ENCODE measurements at places on chromosomes 5 and 9.

GRCh38 chr5:1974081-1974480 lies 91.4 kb upstream of the IRX4 start:
- H3K4me3 ChIP-seq = no peak overlapping the region
- no peak overlapping the region for H3K27ac ChIP-seq
- no peak for DNase-seq
- no peaks in the 10 kb centered on the region for H3K27me3 ChIP-seq
- no peaks in the 10 kb centered on the region for H3K36me3 ChIP-seq

DNA sequence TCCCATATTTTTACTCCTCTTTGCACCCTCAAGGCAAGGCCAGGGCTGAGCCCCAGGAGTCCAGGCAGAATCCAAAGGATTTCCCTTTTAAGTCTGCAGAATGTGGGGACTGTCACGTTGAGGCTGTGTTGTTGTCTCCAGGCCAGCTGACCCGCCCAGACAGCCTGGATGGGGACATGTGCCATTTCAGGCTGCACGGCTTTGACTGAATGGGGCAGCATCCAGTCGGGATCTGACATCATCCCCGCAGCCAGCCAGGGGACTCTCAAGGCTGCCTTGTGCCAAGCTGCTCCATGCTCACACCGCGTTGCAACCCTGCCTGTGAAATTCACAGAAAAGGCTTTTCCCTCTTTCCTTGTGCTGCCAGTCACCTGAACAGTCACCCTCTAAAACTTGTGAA lies 2.2 kb upstream of the ZNF366 start:
- no peaks in the 10 kb centered on the region for H3K27me3 ChIP-seq
- H3K27ac ChIP-seq = no peak overlapping the region
- H3K4me3 ChIP-seq = no peak overlapping the region

GRCh38 chr5:159337016-159337955 lies 7.0 kb upstream of the IL12B start:
- no peaks in the 10 kb centered on the region for H3K36me3 ChIP-seq
- no peaks in the 10 kb centered on the region for H3K27me3 ChIP-seq
- H3K4me1 ChIP-seq = peaks cover 2% of the 10 kb centered on the region
- H3K4me3 ChIP-seq = no peak overlapping the region
- no peak overlapping the region for H3K27ac ChIP-seq

- peaks cover 16% of the 10 kb centered on the region for H3K4me1 ChIP-seq
- H3K27ac ChIP-seq = no peak overlapping the region
- no peak for DNase-seq
- H3K36me3 ChIP-seq = no peaks in the 10 kb centered on the region
These were observed 211.9 kb downstream of the MEF2C start for GRCh38 chr5:88671106-88671504.

DNA sequence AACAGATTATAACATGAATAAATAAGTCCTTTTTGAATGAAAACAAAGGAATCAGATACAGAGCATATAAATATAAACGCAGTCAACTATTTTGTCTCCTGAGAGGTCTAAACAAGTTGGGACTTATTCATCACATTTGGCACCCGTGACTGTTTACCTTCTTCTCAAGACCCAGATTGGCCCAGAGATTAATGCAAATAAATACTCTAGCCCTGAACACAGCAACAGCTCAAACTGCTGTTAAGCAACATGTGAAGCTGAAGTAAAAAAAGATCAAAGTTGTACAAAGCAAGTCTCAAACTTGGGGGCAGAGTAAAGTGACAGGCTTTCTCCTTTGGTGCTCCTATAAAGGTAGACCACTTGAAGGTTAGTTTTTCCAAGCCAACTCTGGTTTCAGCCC lies 95.0 kb upstream of the NR5A1 start:
- no peak overlapping the region for H3K4me3 ChIP-seq
- DNase-seq = no peak
- H3K4me1 ChIP-seq = peaks cover 4% of the 10 kb centered on the region
- no peak overlapping the region for H3K27ac ChIP-seq
- H3K36me3 ChIP-seq = no peaks in the 10 kb centered on the region
- no peaks in the 10 kb centered on the region for H3K27me3 ChIP-seq

GRCh38 chr5:50922942-50923767 lies 256.7 kb downstream of the PARP8 start:
- DNase-seq = no peak
- no peaks in the 10 kb centered on the region for H3K36me3 ChIP-seq
- no peak overlapping the region for H3K27ac ChIP-seq
- H3K4me1 ChIP-seq = no peaks in the 10 kb centered on the region
- H3K27me3 ChIP-seq = no peaks in the 10 kb centered on the region
- no peak overlapping the region for H3K4me3 ChIP-seq

DNA sequence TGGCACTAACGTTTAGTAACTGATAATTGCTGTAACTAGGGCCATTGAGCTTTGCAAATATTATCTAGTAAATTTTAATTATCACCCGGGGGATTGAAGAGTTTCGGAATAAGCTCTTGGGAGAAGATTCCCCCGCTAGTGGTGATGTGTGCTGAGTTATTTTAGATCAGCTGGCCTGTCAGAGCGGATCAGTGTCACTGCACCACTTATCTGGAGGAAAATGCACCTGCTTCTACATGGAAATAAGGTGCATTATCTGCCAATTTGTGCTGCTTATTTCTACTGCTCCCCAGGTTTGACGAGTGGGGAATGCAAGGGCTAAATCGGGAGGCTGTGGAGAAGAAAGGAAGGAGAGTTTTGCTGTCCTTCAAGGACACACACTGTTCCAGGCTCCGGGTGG lies 518.6 kb downstream of the TLE4 start:
- no peak overlapping the region for H3K4me3 ChIP-seq
- no peak for DNase-seq
- no peaks in the 10 kb centered on the region for H3K36me3 ChIP-seq
- no peaks in the 10 kb centered on the region for H3K4me1 ChIP-seq
- no peak overlapping the region for H3K27ac ChIP-seq

GRCh38 chr9:122567901-122568300 lies 15.0 kb downstream of the OR1N2 start:
- no peak overlapping the region for H3K4me3 ChIP-seq
- no peak overlapping the region for H3K27ac ChIP-seq
- no peaks in the 10 kb centered on the region for H3K4me1 ChIP-seq
- peak; percentile 41 for DNase-seq
- no peaks in the 10 kb centered on the region for H3K27me3 ChIP-seq

- H3K27me3 ChIP-seq = no peaks in the 10 kb centered on the region
- no peak overlapping the region for H3K27ac ChIP-seq
- H3K36me3 ChIP-seq = no peaks in the 10 kb centered on the region
- no peaks in the 10 kb centered on the region for H3K4me1 ChIP-seq
These were observed 286.1 kb downstream of the ANXA1 start for GRCh38 chr9:73437758-73438157.

DNA sequence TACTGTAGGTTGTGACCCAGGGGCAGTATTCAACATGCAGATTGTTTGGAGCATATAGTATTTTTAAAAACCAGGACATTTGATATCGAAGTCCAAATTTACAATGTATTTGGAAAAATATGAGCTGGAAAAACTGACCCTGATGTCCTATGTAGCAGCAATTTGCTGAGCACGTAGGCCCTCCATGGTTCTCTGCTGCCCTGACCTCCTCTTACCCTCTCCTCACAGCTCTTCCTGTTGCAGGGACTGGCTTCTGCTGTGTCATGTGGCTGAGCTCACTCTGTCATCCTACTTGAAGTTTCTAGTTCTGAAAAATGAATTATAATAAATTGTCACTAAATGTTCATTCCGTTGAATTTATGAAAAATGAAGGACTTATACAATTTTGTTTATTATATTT lies 4.1 kb upstream of the ASPN start:
- H3K36me3 ChIP-seq = no peaks in the 10 kb centered on the region
- H3K27ac ChIP-seq = no peak overlapping the region
- H3K27me3 ChIP-seq = no peaks in the 10 kb centered on the region
- peaks cover 2% of the 10 kb centered on the region for H3K4me1 ChIP-seq
- no peak overlapping the region for H3K4me3 ChIP-seq
- DNase-seq = no peak

GRCh38 chr9:124768750-124769548 lies 2.2 kb downstream of the NR6A1 start:
- peaks cover 9% of the 10 kb centered on the region for H3K27me3 ChIP-seq
- no peak overlapping the region for H3K4me3 ChIP-seq
- no peak for DNase-seq
- H3K4me1 ChIP-seq = peaks cover 3% of the 10 kb centered on the region

GRCh38 chr9:135081731-135082130 lies 5.7 kb upstream of the OLFM1 start:
- H3K4me1 ChIP-seq = no peaks in the 10 kb centered on the region
- DNase-seq = no peak

DNA sequence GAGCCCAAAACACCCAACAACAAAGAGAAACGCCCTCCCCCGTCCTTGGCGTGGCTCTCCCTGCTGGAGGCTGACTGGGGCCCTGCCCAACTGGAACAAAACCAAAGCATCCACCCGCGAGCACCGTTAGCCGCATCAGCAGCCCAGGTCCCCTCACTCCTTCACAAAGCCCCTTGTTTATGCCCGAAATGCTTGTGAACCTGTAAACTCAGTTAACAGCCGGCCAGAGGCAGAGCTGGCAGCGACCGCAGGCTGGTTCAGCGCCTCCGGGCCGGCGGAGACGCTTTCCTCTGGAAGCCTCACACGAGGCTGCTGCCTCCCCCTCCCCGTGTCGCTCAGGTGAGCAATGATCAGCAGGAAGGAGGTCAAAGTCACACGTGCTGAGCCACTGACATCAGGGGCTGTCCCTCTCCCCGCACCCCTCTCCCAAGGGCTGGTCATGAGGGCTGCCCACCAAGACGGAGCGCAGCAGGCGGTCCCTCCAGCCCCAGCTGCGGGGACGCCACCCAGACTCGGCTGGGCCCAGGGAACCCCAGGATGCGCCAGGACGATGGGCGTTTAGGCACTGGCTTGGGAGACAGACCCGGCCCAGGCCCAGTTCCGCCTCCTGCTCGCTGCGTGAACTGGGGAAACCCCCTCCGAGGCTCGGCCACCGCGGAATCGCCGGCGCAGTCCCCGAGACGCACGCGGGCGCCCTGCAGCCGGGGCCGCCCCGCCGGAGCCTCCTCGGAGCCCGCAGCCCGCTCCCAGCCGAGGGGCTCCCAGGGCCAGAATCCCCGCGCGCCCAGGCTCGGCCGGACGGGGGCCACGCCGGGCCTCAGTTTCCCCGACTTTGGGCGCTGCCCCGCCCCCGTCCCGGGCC lies 563 bp downstream of the SNAPC4 start:
- H3K27ac ChIP-seq = no peak overlapping the region
- H3K4me3 ChIP-seq = peak overlapping the region; percentile 86

DNA sequence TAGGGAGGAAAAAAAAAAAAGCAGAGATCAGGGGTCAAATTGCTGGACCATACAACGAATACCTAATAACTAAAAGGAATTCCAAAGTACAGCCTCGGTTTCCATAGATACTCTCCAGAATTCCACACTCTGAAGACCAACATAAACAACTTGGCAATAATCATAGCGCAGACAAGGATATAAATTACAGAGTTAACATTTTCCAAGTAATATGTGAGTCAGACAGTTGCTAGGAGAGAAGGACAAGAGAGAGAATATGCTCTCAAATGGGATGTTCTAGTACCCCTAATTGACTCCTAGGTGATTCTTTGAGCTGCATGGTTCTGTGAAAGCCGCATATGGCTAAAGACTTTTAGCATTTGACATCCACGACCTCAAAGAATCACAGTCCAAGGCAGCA lies 165.2 kb downstream of the FRMD3 start:
- no peak overlapping the region for H3K4me3 ChIP-seq
- DNase-seq = no peak
- no peaks in the 10 kb centered on the region for H3K4me1 ChIP-seq
- H3K27ac ChIP-seq = no peak overlapping the region
- H3K27me3 ChIP-seq = no peaks in the 10 kb centered on the region

DNA sequence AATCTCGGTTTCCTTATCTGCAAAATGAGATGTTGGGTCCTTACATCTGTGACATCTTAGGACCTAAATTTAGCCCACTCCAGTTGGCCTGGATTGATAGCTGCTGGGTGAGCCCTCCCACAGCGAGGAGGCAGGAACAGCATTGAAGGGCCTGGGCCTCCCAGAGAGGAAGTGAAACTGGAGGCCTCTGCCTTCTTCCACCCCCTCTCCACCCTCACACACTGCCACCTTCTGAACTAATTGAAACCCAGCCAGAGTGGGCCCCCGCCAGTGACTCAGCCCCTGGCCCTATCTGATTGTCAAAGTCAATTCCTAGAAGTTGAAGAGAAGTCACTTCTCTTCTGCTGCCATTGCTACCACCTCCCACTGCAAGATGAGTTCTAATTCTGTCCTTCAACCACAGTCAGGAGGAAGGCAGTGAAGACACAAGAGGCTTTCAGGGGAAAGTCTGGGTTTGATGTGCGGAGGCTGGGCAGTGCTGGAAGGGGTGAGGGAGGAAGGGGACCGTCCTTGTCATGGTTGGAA lies 55.2 kb upstream of the NEK6 start:
- no peak overlapping the region for H3K27ac ChIP-seq
- H3K36me3 ChIP-seq = no peaks in the 10 kb centered on the region
- H3K4me3 ChIP-seq = no peak overlapping the region
- DNase-seq = peak; percentile 22

- peak; percentile 72 for DNase-seq
- H3K27me3 ChIP-seq = peaks cover 16% of the 10 kb centered on the region
- no peak overlapping the region for H3K27ac ChIP-seq
- no peaks in the 10 kb centered on the region for H3K36me3 ChIP-seq
- H3K4me1 ChIP-seq = peaks cover 6% of the 10 kb centered on the region
These were observed 2.1 kb upstream of the MLLT3 start for GRCh38 chr9:20624201-20625002.

DNA sequence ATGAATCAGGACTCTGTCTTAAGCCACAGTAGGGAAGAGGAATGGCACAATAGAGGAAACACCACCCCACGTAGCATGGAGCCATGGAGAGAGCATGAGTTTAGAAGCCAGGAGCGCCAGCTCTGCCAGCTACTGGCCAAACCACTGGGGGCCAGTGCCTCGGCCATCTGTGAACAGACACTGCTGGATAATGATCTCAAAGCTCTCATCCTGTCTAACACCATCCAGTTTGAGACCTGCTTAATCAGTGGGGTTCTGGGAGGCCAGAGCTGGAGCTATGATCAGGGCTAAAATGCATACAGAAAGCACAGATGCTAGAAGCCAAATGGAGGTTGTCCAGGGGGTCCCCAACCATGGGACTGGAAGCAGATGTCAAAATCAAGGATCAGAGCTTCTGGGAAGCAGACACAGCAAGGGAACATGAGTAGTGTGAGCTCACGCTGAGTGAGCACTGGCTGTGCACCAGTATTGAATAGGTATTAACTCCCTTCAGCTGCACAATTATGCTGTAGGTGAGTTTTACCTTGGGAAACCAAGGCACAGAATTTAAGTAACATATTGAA lies 92.7 kb downstream of the KCNIP1 start:
- DNase-seq = no peak
- H3K4me3 ChIP-seq = no peak overlapping the region
- peak overlapping the region; percentile 3 for H3K27ac ChIP-seq
- H3K27me3 ChIP-seq = no peaks in the 10 kb centered on the region
- no peaks in the 10 kb centered on the region for H3K36me3 ChIP-seq

All from trophoblast cell (in vitro differentiated cells and primary cell).